Kidney (tissue), 22 donors: ENCODE measurements at places on chromosomes 5 and 9.

- H3K27me3 ChIP-seq: no peaks in the 10 kb centered on the region
- no peak overlapping the region for H3K4me3 ChIP-seq
- no peak for DNase-seq
- no peaks in the 10 kb centered on the region for H3K4me1 ChIP-seq
- H3K36me3 ChIP-seq: no peaks in the 10 kb centered on the region
These were observed 47.9 kb downstream of the ADGRV1 start for GRCh38 chr5:90606539-90606938.

DNA sequence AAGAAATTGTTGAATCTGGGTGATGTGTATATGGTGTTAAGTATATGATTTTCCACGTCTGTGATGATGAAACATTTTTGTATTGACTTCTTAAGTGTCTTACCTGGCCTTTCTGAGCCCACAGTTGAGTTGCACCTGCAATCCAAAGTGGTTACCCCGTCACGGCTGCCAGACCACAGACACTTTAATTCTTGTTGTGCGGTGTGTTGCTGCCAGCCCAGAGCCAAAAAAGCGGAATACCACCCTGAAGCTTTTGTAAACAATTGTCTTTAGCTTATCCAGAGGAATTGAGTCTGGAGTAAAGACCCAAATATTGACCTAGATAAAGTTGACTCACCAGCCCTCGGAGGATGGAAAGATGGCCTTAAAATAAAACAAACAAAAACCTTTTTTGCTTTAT is 35.1 kb downstream of the MTAP start:
- peaks cover 22% of the 10 kb centered on the region for H3K36me3 ChIP-seq
- no peak for DNase-seq
- H3K4me1 ChIP-seq: no peaks in the 10 kb centered on the region
- no peaks in the 10 kb centered on the region for H3K27me3 ChIP-seq
- H3K4me3 ChIP-seq: no peak overlapping the region

DNA sequence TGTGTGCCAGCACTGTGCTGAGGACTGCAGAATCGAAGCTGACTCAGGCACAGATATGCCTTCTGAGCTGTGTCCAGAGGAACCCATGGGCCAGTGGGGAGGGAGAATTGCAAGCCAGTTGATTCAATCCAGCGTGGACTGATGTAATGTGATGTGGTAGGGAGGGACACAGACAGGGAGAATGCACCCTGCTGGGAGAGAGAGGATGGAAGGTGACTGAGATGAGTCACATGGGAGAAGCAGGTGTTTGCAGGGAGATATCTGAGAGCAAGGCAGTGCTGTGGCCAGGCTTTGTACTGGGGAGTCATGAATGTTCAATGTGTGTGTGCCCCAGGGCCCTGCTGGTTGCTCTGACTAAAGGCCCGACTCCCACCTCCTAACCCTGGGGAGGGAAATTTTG is 75.7 kb downstream of the IRX1 start:
- no peak overlapping the region for H3K4me3 ChIP-seq
- no peaks in the 10 kb centered on the region for H3K36me3 ChIP-seq
- DNase-seq: no peak
- no peaks in the 10 kb centered on the region for H3K27me3 ChIP-seq

GRCh38 chr5:163566678-163567077 is 61.3 kb downstream of the MAT2B start:
- H3K4me1 ChIP-seq: no peaks in the 10 kb centered on the region
- H3K4me3 ChIP-seq: no peak overlapping the region
- H3K27me3 ChIP-seq: peaks cover 5% of the 10 kb centered on the region
- H3K36me3 ChIP-seq: no peaks in the 10 kb centered on the region
- no peak for DNase-seq
- H3K27ac ChIP-seq: no peak overlapping the region

DNA sequence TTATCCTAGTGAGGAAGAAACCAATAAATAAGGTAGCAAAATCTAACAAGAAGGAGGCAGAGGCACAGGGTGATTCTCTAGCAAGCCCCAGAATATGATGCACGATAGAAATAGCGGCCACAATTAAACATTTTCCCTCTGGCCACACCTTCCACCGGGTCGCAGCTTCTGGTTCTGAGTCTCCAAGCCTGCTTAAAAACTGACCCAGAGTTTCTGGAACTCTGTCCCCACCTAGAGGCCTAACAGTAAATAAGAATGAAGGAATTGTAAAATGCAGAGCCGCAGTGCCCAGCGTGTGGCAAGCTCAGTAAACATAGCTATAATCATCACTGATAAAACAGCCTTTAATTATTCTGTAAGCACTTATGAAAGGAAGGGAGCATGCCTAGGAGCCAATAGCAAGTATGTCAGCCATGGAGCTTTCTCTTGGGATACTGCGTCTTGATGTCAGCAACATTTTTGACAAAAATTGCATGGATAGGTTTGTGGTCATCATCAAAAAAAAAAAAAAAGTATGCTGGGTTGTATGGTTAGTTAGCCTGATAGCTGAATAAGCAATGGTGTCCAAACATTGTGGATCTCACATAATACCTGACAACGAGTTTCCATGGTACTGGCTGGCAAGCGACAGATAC is 465.5 kb downstream of the DNAH5 start:
- H3K4me1 ChIP-seq: no peaks in the 10 kb centered on the region
- no peak overlapping the region for H3K4me3 ChIP-seq
- H3K27ac ChIP-seq: no peak overlapping the region
- H3K27me3 ChIP-seq: no peaks in the 10 kb centered on the region
- DNase-seq: peak; percentile 25
- H3K36me3 ChIP-seq: no peaks in the 10 kb centered on the region
